ENCODE measurements at places on chromosomes 5 and 9.

DNA sequence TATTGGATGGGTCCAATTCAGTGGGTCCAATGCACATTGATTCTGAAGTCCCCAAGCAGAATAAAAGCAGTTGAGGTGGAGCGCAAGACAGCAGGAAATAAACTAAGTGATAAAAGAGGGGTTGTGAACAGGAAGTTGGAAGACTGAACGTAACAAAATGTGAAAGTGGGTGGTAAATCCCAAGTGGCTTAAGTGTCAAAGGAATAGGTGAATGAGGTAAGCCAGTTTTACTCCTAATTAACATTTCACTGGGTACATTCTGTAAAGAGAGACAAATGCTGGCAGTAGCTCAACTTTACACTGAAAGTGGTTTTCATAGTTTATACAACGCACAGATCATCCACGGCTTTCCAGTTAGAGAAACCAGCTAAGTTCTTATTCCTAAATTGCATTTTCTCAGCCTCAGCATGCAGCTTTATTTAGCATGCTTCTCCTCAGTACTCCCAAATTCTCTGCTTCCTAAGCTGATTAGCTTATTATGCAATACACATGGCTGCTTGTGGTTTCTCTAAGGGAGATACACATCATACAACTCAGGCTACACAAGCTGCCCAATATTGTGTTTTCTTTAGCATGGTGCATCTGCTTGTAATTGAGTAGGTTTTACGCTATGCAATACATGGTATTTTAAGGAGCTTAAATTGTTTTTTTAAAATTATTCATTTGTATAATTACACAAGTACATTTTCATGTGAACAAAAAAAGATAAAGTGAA lies 34.2 kb upstream of the HSD17B4 start:
- DNase-seq: no peak

DNA sequence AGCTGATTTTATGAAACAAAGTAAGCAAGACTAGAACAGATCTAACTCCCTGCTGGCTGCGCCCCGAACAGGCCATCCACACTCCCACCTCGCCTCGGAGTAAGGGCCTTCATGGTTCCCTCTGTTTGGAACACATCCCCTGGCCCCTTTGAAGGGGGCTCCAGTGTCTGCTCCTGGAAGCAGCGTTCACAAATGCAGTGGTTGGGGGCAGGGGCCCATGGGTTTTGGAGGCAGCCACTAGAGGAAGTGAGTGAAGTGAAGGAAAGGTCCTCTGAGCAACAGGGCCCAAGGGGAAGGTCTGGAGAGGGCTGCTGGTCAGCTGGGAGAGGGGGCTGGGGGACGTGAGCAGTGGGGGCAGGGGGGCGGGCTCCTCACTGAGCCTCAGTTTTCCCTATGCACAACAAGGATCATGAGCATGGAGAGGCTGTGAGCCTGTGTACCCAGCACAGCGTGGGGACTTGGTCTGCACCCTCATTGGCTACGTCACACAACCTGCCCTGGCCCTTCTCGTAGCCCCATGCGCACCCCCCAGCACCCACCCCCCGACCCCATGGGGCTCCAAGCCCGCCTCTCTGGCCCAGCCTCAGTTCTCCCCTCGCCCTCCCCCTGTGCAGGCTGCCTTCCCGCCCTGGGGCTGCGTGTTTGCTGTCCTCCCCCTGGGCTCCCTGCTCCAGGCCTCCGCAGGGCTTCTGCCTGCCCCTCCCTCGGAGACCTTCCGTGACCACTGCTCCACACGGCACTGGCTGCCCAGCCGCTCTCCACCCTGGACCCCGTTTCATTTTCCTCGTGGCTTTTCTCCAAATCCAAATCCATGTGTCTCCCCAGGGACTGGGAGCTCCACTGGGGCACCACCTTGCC lies 39.5 kb downstream of the RASGEF1C start:
- no peak for DNase-seq

- no peak for DNase-seq
Measured at GRCh38 chr5:144162686-144163085, 7.8 kb downstream of the YIPF5 start.

- DNase-seq: no peak
Measured at GRCh38 chr5:53170746-53171349, 61.3 kb upstream of the MOCS2 start.

All from cortex of kidney (tissue), 1 donor.